Fibroblast of skin of left biceps (primary cell): ENCODE measurements at places on chromosomes 2 and 18.

DNA sequence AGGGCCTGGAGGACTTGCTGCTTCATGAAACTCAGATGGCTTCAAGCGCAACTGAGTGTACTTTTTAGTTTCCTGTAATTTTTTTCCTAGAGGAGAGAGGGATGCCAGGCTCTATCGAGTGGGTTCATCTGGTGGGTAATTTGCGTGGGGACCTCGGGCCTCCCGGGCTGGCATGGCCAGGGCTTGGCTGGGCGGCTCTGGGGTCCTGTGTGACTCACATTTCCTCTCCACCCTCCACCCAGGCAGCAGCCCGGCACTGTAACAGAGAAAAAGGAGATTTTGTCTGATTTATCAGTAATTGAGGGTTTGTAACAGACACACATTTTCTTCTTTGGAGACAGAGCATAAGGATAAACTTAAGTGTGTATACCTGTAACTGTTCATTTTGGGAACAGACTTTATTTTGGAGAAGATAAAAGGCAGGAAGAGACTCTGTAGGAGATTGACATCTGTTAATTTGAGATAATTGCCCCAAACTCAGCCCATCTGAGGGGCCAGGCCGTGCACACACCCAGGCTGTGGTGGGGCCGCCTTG, 64.3 kb downstream of the NFATC1 start:
- no peak for DNase-seq

DNA sequence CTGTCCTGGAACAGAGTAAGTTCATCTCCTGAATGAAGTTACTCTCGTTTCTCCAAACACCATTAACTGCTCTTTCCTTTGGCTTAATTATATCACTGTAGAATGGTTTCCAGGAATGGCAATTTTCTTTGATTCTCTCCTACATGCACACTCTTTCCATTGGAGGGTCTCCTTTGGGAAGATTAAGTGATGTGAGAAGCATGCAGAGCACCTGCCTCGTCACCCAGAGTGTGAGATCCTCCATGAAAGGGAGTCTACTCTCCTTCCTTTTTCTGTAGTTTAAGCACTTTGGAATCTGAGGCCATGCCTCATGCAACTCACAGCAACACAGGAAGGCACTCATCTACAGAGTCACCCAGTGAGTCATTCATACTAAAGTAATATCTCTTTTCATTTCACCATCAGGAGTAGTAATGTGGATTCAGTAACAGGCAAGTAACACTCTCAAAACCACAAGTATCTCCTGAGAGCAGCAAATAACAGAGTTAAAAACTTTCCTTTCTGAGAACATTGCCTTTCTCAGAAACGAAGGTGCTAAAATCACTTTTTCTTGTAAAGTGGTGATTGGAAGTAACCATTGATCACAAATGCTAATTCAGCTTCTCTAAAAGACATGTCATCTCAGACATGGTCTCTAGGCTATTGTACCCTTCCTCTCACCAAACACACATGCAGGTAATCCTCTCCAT, 52.8 kb upstream of the IL1RL1 start:
- peak; percentile 91 for DNase-seq

DNA sequence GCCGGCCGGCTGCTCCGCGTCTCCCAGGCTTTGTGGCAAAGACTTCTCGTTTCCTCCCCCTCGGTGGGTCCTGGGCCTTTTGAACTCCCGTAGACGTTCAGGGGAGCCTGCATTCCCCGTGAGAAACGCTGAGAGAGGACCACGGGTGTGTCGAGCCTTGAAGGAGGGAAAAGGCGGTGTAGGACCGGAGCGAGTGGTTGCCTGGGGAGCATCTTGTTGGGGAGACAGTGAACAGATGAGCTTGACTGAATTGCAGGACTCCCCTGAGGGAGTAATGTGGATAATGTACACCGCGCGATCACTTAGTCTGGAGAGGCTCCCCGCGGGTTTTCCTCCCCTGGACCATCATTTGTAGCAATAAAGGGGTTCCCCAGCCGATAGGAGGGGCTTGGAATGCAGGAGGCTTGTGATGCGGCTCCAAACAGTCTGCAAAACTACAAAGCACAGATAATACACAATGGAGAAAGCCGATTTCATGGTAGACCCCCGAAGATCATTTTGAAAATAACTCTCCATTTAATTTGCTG, 769 bp downstream of the ALMS1 start:
- DNase-seq = no peak

GRCh38 chr2:86445436-86445835, 4.3 kb downstream of the KDM3A start:
- no peak for DNase-seq

DNA sequence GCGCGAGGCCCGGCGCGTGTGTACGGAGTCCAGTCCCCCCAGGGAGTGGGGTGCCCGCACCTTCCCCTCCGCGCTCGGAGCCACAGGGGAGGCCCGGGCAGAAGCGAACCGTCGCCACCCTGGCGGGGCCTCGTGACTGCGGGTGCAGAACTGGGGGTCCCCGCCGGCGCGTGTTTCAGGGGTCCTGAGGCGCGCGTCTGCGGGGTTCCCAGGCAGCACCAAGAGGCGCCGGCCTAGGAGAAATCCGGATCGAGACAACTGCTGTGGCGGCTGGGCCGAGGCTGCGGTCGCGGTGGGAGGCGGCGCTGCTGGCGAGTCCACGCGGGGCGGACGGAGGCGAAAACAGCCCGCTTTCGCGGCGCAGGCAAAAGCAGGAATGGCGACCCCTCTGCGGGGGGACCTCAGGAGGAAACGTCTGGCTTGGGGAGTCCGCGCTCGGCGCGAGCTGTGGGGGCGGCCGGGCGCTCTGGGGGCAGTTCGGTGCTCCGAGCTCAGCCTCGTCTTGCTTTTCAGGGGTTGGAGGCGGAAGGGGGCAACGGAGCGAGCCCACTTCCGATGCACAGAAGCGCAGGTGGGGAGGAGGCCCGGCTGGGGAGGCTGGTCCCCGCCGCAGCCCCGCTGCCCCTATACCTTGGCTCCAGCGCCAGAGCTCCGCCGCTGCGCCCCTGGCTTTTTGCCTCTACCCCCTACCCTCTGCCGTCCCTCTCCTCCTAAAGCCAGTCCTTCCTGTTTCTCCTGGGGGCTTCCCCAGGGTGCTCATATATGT, 81.5 kb upstream of the LDLRAD4 start:
- DNase-seq = no peak

GRCh38 chr2:13560322-13560721, 843.6 kb downstream of the TRIB2 start:
- DNase-seq = no peak

DNA sequence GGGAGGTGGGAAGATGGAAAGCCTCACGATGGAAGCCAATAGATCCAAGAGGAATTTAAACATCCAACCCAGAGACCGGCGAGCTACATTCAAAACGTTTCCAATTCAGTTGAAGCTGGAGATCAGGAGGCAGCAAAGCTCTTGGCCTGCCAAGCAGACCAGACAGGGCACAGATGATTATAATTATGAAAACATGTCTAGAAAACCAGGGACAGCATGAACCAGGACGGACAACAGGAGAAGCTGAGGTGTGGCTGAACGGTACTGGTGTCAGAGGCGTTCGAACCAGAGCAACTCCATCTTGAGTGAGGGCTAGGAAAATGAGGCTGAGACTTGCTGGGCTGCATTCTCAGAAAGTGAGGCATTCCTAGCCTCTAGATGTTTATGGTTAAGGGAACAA, 102.2 kb upstream of the CCDC150 start:
- no peak for DNase-seq

- no peak for DNase-seq
These were observed 42.4 kb upstream of the RPE start for GRCh38 chr2:209960045-209960444.

DNA sequence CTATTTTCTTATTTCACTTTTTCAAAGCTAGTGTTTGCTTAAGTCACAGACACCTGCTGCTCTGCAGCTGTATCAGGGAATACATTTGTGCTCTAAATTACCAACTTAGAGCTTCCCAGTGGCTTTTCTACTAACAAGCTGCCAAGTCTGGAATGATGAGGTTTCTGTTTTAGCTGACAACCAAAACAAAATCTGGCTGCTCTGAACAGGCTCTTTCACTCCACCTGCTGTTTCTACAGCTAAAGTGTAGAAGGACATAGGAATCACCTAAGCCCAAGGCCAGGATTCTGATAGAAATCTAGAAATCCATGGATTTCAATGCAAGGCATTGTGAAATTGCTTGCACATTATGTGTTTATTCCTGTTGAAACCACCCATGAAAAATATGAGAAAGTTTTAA, 201.2 kb downstream of the SUCLG1 start:
- no peak for DNase-seq

- DNase-seq = no peak
These were observed 27.0 kb upstream of the CD28 start for GRCh38 chr2:203679401-203679800.

DNA sequence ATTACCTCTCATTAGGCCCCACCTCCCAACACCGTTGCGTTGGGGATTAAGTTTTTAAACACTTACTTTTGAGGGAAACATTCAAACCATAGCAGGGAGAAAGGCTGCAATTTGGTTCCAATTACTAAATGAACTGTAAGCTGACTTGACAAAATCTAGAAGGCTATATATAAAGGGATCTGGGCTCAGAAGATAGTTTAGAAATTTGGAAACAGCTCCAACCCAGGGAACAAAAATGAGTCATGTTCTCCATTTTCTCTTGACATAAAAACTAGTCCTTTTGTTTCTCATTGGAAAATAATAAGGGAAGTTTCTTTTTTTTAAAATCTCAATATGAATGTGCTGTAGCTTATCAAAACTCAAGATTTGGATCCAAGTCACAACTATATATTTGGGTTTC, 17.5 kb downstream of the MOGAT1 start:
- no peak for DNase-seq

DNA sequence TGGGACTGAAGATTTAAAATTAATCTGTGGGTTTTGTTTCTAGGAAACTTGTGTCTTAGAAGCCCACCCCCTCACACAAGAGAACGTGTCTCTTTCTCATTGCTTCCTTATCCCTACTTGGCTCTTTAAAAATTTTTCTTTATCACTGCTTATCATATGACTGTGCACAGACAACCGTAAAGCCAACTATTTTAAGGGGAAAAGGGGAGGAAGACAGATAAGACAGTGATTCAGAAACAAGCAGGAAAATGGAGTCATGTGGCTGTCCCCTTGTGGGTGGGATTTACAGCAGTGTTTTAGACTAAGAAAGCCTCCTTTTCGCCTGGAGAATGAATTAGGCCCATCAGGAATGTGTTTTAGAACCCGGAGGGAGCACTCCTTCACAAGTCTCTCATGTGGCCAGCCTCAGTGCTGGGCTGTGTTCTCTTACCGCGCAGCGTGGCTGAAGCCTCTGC, 17.6 kb downstream of the PRKCE start:
- no peak for DNase-seq

DNA sequence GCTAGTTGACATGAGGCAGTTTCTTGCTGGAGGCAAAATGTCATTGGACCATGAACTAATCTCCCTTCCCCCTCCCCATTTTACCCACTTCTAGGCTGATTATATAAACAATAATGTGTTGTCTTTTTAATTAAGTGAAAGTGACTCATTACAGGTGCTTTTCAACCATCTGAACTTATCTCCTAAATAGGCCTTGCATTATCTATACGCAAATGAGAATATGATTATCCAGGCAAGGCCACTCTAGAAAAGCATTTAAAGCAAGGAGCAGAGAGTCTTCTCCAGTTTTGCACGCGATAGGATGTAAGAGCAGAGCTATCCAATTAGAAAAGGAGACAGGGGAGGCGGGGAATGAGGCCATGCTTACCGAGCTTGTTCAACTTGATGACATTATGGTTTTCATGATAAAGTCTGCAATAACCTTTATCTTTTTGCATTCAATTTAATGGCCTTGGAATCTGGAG, 286.1 kb upstream of the SIX3 start:
- DNase-seq = no peak

- no peak for DNase-seq
These were observed 1387.1 kb upstream of the TMEFF2 start for GRCh38 chr2:193581807-193582206.

DNA sequence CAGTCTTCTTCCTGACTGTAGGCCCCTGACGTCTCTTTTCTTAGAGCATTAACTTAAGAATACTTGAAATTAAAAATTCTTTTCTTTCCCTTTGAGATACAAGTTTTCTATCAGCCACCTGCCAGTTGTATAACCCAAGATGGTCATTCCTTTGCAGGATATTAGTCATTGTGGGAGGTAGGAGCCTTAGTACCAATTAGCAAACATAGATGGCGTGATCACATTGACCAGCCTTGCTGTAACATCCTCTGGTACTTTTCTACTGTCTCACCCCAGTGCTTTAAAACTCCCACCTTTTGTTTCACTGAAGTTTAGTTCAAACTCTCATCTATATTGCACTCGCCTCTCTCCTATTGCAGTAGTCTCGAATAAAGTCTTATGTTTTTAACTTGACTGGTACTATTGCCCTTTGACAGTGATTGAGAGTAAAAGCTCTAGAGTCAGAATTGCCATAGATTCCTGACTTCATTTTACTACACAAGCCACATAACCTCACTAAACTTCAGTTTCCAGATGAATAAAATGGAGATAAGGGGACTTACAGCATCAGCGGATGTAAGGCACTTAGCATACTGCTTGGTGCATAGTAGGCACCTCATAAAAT, 74.1 kb downstream of the VRK2 start:
- DNase-seq = no peak

GRCh38 chr2:16632598-16632997, 33.0 kb downstream of the CYRIA start:
- DNase-seq = no peak

DNA sequence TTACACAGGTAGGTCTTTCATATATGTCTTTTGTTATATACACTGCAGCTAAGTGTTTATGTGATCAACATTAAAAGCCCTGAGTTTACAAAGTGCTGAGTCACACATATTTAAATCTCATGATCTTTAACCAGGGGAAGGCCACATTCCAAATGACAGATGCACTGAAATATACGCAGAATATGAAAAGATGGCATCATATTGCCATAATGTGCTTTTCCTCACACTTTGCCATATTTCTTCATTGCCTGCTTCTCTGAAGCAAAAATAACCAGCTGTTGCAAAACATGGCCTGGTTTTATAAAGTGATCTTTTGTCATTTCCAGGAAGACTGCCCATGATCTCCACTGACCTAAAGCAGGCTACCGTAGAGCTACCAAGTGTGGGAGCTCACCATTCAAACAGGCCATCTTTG, 93.5 kb upstream of the MAPRE2 start:
- DNase-seq = no peak

DNA sequence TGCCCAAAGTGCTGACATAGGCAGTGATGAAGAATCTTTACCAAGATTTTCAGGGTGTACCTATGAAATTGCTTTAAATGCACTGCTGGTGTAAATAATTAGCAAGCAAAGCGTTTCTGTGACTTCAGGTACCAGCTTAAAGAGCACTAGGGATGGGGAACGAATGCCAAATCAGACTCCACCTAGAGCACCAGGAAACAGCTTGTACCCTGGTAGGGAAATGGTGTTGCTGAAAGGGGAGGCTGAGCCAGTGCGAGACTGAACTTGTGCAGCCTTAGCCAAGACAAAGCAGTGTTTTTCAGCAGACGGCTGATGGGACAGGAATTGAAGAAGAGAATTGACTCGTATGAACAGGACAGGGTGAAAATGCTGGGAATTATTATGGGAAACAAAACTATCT, 65.6 kb downstream of the TWSG1 start:
- no peak for DNase-seq

GRCh38 chr2:133266041-133266925, 302.0 kb downstream of the NCKAP5 start:
- no peak for DNase-seq
